ENCODE measurements at places on chromosomes 3 and 15. TPM values are rescaled to one million over a fixed set of nuclear protein-coding genes. Genes with fewer than 3 reads are reported as not detected.

ITPKA gene
- 0.14 TPM for polyA plus RNA-seq

SLC22A14 gene
- polyA plus RNA-seq: 0.10 TPM

GPR15 gene
- not detected for polyA plus RNA-seq

CCK gene
- not detected for polyA plus RNA-seq

COL6A5 gene
- not detected for polyA plus RNA-seq

GLDN gene
- not detected for polyA plus RNA-seq

GNAT1 gene
- not detected for polyA plus RNA-seq

JAGN1 gene
- polyA plus RNA-seq: 50.1 TPM

FNDC3B gene
- polyA plus RNA-seq: 73.3 TPM
